ENCODE measurements at places on chromosomes 13 and 19.

DNA sequence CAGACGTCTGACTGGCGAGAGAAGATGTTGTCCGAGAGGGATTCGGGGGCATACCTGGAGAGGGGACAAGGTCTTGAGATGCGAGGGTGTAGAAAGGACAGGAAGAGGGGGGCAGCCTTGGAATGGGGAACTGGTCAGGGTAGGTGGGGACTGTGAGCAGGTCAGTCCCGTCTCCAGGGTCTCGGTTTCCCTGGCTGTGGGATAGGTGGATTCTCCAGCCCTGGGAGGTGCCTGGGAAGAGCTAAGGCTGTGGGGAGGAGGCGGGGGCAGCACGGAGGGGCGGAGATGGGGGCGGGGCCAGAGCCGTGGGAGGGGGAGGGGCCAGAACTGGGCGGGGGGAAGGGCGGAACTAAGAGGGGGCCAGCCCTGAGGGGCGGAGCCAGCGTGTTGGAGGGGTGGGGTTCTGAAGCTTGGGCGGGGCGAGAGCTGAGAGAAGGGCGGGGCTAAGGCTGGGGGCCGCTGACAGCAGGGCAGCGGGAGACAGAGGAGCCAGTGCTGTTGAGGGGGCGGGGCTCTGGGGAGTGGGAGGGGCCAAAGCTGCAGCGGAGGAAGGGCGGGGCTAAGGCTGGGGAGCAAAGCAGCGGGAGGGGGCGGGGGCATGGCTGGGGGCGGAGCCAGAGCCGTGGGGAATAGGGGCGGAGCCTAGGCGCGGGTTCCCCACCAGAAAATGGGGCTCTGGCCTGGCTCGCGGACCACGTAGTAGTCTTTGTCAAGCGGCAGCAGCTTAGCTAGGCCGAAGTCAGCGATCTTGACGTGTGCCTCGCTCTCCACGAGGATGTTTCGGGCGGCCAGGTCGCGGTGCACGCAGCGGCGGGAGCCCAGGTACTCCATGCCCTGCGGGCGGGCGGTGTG is 9.5 kb upstream of the INSL3 start:
- DNase-seq, result peak; percentile 57

- no peak for DNase-seq
Observed at GRCh38 chr13:110431425-110432294, 124.6 kb downstream of the COL4A2 start.

GRCh38 chr13:20989656-20990321 is 71.6 kb downstream of the LATS2 start:
- DNase-seq, result no peak

DNA sequence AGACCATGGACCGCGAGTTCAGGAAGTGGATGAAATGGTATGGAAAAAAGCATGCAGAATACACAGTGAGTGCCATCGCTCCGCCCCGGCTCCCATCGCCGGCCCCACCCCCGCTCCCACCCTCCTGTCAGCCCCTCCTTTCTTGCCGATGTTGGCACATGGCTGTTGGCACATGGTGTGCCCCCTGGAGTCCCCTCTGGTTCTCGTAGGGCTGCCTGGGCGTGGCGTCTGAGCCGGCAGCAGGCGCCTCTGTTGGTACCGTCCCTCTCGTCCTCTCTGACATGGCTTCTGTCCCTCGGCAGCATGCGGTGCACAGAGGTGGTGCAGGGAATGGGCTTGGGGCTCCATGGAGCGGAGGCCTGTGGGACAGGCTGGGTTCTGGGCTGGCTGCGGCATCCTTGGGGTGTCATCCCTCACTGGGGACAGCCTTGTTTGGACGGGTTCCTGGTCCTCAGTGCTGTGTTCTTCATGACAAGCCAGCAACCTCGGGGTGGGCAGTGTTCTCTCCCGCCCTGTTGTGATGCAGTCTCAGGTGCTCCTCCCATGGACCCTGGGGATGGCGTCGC is 30.9 kb downstream of the DOT1L start:
- DNase-seq, result no peak

- DNase-seq, result peak; percentile 32
Observed at GRCh38 chr13:60134376-60134775, 29.4 kb downstream of the DIAPH3 start.

DNA sequence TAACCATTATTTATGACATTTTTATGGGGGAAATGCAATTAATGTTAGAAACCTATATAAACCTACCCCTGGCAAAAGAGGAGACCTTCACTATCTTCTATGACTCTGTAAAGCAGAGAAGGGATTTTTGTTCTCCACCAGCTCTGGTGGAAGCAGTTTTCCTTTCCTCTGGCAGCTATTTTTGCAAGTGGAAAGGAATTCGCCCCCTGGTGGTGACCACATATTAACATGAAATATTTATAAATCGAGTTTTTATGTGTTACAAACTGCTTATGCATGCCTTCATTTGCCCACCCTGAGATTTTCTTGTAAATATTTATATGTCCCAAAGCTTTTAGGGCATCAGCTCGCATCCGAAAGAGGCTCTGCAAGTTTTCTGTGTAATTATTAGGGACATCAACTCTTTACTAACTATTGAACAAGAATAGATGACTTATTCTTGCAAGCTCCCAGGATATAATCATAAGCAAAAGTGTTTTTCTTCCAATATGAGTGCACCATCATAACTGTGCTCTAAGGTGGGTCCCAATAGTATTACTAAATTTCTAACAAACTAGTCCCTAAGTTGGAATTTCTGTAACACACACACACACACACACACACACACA is 62.4 kb downstream of the SERTM1 start:
- DNase-seq, result peak; percentile 67

DNA sequence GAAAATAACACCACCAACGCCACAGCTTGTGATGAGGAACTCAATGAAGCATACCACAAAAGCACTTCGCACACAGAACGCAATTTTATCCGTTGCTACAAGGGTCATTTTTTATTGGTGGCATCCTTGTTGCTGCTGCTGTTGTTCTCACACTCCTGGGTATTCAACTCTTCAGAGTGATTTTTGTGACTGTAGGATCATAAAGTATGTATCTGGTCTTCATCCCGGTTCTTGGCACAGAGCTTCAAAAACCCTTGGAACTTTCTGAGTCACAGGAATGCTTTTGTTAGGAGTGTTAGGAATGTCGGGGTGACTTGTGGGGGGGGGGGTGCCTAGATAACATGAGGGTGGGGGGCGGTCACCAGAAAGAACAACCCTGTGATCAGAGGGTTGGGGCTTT is 108.4 kb downstream of the ZNF557 start:
- peak; percentile 74 for DNase-seq

- peak; percentile 3 for DNase-seq
Observed at GRCh38 chr19:28065026-28065425, 1147.9 kb downstream of the UQCRFS1 start.

GRCh38 chr13:113791226-113791625 is 32.2 kb downstream of the TMEM255B start:
- DNase-seq, result no peak

DNA sequence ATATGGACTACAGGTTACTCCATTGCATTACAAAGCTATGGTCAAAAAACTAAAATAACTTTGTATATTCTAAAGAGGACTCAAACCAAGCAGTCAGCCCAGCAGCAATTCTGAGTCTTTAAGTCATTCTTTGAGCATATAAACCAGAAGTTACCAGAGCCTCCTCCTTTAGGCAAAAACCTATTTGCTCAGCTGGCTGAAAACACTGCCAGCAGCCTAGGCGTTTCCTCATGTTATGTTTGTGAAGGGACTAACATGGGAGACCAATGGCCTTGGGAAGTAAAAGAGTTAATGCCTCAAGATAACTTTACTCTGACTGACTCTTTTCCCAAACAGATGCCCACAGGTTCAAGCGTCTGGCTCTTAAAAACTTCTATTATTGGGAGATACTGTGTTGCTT is 45.3 kb downstream of the ZNF626 start:
- DNase-seq, result no peak

DNA sequence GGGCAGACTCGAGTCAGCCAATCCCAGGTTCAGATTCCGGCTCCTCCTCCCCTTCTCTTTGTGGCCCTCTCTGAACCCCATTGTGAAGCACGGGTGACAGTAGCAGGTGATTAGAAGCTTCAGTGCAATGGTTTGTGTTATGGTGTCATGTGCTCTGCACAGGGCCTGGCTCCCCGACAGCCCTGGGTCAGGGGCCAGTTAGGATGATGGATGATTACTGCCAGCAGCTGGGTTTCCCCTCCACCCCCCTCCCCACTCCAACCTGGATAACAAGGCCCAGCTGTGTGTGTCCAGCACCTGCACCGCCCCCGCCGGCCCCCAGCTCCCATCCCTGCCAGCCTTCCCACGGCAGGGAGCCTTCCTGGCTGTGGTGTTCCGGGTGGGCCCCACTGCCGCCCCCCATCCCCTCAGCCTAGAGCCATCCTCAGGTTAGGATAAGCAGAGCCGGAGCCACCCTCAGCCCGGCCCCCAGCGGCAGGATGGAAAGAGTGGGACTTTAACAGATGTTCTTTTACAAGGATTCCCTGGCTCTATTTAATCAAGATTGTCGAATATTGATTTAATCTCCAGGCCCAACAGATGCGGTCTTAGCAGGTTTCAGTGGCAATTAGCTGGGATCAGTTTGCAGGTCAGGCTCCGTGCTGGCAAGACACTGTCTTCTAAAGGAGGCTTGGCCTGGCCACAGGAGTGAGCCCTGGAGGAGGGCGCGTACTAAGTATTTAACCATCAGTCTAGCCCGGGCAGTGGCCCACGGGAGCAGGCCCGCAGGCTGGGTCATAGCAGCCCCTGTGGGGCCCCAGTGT is 156.2 kb downstream of the SIPA1L3 start:
- no peak for DNase-seq

DNA sequence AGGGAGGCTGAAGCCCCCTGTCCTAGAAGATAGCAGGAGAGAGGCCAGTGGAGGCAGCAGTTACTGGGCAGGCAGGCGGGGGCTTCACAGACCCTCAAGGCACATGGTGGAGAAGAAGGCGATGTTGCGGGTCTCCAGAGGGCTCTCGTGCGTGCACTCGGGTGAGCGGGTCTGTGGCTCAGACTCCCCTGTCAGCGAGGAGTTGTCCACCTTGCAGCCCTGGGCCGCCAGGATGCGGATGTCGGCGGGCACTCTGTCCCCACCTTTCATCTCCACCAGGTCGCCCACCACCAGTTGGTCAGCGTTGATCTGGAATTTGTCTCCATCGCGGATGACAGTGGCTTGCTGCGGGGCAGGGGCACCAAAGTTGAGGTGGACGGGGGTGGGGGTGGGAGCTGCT is 3.2 kb downstream of the ATP4A start:
- DNase-seq, result no peak

DNA sequence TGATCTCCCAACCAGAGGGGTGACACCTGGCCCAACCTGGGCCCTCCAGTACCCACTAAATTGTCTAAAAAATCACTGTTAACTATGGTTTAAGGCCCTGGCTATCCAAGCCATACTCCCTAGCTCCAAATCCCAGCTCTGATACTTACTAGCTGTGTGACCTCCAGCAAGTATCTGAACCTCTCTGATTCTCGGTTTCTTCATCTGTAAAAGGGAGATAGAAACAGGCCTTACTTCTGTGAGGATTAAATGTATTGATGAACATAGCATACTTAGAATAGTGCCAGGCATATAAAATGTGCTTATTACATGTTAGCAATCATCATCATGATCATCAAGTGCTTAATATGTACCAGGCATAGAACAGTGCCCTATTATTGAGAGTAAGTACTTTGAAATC is 4.7 kb downstream of the LRFN1 start:
- DNase-seq, result no peak

- DNase-seq, result no peak
Observed at GRCh38 chr13:80552851-80553440, 212.0 kb upstream of the SPRY2 start.
